ENCODE measurements at places on chromosomes 12 and 14. TPM values are rescaled to one million over a fixed set of nuclear protein-coding genes. Genes with fewer than 3 reads are reported as not detected.

GRCh38 chr14:48096897-48097296 lies 421.5 kb upstream of the MDGA2 start:
- DNase-seq, result no peak

GRCh38 chr12:58252914-58253313 lies 311.5 kb downstream of the ATP23 start:
- no peak for DNase-seq

DNA sequence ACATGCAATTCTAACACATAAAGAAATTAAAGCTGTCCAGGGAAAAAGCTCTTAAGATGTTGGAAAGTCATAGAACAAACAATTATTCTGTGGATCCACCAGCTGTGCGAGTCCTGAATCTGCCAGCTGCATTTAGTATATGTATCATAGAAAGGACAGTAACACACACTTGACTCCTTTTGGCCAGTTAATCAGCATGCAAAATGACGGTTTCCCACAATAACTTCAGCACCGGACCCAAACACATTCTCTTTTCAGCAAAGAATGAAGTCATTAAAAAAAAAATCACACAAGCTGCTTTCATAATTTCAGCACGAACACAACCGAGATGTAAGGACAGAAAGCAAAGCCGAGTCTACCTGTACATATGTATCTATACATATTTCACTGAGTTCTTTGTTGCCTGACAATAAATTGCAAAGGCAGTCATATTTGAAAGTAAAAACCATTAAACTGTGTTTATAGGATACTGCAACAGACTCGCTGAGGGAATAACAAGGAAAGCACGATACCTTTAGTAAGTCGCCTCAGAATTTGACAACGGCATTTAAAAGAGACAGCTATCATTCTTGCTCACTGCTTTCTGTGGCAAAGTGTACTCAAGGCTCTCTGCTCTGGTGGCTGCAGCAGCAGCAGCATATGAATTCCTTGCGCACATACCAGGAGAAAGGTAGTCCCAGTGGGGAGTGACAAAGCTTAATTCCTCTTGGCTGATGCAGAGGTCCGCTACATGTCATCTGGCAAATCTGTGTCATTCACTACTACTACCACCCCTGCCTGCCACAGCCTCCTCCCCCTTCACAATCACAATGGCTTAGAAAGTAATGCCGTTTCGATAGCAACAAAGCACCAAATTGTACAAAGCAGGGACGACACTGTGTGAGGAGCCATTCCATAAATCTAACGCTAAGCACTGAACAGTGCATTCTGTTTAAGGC lies at the start of gene GRIP1:
Gene GRIP1 (minus strand): TSS at position 739 of the 938 bp plus-strand sequence. CDS start 172 bp downstream, at position 567.
- no peak for DNase-seq

The LAG3 gene
- total RNA-seq, result 2.8 TPM

- no peak for DNase-seq
Measured at GRCh38 chr12:63753743-63754142, 26.0 kb upstream of the RXYLT1 start.

GRCh38 chr14:38385836-38386235 lies 129.9 kb upstream of the CLEC14A start:
- DNase-seq, result no peak

DNA sequence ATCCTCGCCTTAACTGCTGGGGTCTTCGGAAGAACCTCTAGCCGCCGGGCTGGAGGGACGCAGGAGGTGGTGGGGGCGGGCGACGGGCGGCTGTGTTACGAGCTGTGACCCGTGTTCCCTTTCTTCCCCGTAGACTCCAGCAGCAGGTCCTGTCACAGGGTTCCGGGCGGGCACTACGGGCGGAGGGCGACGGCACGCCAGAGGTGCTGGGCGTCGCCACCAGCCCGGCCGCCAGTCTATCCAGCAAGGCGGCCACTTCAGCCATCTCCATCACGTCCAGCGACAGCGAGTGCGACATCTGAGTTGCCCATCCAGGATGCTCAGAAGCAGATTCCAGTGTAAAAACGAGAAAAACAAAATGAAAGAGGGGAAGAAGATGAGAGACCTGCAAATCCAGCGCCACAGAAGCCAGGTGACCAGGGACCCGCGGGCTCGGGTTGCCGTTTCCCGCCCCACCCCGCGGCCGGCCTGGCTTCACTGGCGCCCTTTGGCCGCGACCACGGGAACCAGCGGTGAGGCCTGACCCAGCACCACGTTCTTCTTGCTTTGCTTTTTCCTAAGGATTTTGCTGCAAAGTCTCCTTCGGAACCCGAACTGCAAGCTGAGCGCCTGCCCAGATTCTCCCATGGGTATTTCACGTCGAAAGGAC lies 2.1 kb downstream of the SIX6 start:
- DNase-seq, result peak; percentile 65

DNA sequence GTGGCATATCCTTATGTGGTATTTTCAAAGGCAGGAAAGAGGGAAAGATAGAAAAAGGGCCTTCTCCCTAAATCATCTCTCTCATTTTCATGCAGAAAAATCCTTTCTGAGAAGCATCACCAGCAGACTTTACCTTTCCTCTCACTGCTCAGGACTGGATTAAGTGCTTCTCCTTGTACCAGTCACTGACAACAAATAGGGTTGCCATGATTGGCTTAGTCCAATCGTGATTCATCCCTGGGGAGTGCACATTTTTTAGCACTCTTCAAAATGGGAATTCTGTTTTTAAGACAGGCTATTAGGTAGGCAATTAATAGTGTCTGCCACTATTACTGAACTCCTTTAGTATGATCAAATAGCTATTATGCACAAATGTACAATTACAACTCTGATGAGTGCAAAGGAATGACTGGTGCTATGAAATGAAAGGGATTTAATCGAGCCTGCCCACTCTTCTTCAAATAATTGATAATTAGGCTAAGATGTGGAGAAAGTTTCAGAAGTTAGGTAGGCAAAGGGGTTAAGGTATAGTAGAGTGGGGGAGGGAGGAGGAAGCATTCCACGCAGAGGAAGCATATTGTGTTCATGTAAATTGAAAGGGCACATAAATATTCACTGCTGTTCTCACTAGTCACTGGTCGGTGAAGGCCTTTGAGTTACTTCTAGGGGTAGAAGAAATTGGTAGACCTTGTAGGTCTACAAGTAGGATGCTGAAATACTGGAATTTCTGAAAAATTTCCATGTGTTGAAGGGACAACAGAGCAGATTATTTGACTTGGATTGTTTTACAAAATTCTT lies 84.0 kb downstream of the MSRB3 start:
- no peak for DNase-seq

The SPRYD3 gene
- 6.6 TPM for total RNA-seq

GRCh38 chr12:44839785-44840184 lies 36.3 kb downstream of the NELL2 start:
- DNase-seq, result no peak

DNA sequence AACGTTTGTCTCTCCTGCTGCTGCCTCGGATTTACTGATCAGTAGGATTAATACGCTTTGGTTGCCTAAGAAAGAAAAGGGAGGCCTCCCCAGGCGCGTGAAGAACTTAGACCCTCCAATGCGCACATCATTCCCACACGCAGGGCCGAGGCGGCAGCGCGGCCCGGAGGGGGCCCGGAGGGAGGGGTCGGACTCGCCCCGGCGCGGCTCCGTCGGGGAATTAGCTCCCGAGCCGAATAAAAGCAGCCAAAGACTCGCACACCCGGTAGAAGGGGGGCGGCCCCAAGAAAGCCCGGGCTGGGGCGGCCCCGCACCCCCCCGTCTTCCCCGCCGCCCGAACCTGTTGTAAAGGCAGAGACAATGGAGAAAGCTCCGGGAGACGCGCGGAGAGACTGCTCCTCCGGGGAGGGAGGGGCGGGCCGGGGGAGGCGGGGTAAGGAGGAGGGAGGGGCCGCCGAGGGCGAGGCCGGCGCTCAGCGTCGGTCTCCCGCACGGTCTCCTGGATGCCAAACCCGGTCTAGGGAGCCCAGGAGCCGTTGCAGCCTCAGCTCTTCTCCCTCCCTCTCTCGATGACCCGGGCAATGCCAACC lies at the start of gene NELL2:
Gene NELL2 (minus strand): TSS at position 362 of the 590 bp plus-strand sequence. CDS start 446 bp downstream, outside the sequence.
- peak; percentile 83 for DNase-seq

DNA sequence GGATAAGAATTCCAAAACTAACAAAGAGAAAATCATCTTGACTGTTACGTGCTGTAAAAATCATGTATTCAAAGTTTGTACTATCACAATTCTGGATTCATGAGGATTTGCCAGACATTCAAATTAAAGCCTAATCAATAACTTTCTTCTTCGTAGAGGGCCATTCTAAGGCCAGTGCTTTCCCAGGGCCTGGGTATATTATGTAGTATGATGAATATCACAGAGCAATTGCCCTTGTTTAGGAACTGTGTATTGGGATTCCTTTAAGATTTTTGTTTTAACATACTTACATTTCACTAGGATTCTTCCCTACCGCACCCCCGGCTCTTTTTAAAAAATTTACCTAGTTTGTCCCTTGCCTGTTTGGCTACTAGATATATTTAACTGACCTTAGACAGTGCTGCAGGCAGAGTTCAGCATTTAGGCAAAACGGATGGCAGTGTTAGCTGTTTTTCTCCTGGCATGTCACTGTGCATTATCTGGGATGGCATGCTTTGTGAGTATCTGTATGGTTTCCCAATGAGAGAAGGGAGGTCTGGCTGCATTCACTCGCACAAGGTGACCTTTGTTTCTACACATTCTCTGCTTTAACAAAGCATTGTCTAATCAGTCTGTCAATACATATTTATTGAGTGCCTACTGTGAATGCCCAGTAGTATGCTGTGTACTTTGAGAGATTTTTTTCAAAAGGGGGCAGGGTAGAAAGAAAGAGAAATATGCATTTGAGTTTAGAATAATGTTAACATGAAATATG lies 63.3 kb downstream of the ERC1 start:
- DNase-seq, result peak; percentile 1

DNA sequence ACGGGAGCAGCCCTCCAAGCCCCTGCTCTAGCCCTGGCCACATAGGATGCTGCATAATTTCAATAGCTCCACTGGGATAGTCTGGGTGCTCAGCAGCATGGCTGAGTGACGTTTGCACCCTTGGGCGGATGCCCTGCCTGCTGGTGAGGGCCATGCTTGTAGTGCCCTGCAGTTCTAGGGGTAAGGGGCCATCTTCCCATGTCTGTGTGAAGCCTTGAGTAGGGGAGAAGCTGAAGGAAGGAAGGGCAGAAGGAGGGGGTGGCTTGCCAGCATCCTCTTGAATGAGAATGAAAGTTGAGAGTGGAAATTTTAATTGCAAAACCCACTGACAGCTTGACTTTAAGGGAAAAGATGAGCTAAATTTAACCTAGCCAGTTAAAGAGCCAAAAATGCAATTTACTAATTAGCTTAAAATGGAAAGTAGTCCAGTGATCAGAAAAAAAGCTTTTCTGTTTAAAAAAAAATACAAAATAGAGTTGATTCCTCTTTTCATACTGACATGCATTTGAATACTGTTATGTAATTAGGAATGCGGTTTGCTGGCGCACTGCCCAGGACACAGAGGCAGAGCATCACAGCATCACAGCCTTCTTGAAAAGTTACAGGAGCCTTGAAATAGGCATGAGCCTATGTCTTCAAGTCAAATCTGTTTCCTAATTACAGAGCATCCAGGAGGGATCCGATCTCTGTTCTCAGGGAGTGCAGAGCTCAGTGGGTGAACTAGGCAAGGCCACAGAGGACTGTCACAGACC lies 18.5 kb upstream of the EML1 start:
- no peak for DNase-seq

The SERPINA10 gene
- total RNA-seq, result not detected

The OR6C68 gene
- not detected for total RNA-seq

DNA sequence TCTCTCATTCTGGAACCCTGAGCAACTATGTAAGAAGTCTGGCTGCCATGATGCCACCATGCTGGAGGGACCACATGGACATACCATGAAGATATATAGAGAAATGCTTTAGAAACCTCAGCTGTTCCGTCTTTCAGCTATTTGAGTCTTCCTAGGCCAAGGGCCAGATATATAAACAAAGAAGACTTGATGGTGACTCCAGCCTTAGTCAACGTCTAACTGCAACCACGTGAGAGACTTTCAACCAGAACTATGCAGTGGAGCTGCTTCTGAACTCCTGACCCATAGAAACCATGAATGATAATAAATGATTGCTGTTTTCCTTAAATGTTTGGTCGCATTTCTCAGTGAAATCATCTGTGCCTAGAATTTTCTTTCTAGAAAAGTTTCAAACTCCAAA lies 20.0 kb upstream of the KITLG start:
- DNase-seq, result no peak

DNA sequence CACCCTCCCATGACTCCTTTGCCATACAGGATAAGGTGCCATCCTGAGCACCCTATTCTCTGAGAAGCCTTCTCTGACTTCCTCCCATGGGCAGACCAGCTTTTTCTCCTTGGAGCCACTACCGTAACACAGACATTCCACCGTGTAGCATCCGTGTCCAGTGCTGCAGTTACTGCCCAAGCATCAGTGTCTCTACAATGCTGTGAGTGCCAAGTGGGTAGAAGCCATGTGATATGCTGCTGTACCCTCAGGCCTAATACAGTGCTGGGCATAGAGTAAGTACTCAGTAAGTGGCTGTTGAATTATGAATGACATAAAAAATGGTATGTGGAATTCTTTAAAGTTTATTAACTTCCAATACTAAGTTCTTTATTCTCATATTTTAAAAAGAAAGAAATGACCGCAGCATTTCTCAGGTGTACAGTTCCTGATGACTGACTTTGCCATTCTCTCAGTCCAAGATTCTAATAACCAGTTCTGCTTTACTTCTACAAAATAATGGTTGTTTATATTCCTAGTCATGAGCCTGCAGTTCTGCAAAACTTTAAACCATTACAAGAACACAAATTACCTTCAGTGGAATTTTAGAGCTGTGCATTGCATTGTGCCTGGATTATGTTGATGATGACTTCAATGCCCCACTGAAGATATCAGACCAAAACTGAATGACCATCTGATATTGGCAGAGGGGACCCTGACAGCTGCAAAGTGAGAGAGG lies 118.7 kb downstream of the RPAP3 start:
- no peak for DNase-seq

- DNase-seq, result peak; percentile 80
Measured at GRCh38 chr14:36520601-36521525, 831 bp upstream of the NKX2-1 start.

The NCAPD2 gene
- total RNA-seq, result 132 TPM

DNA sequence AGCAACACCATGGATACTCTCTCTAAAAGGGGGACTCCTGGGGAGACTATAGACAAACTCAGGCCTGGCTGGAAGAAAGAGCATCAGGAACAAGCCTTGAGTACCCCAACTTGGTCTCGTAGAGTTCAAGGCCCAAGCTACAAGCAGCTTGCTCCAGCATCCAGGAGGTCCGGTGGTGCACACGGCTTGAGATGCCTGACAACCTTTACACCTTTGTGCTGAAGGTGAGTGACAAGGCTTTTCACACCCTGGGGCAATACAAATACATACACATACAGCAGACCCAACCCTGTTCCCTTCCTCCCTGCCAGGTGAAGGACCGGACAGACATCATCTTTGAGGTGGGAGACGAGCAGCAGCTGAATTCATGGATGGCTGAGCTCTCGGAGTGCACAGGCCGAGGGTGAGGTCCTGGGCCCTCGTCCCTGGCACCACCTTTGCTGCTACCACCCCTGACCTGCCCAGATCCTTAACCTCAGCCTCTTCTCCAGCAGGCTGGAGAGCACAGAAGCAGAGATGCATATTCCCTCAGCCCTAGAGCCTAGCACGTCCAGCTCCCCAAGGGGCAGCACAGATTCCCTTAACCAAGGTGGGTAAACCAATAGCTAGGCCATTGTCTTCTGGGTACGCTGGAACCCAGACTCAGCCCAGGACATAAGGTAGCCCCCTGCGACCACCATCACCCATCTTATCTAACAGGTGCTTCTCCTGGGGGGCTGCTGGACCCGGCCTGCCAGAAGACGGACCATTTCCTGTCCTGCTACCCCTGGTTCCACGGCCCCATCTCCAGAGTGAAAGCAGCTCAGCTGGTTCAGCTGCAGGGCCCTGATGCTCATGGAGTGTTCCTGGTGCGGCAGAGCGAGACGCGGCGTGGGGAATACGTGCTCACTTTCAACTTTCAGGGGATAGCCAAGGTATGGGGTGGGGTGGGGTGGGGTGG lies 41.2 kb downstream of the SH2B3 start:
- DNase-seq, result peak; percentile 40

All from H1 (cell line).